ENCODE measurements at places on chromosomes 2 and 18.

DNA sequence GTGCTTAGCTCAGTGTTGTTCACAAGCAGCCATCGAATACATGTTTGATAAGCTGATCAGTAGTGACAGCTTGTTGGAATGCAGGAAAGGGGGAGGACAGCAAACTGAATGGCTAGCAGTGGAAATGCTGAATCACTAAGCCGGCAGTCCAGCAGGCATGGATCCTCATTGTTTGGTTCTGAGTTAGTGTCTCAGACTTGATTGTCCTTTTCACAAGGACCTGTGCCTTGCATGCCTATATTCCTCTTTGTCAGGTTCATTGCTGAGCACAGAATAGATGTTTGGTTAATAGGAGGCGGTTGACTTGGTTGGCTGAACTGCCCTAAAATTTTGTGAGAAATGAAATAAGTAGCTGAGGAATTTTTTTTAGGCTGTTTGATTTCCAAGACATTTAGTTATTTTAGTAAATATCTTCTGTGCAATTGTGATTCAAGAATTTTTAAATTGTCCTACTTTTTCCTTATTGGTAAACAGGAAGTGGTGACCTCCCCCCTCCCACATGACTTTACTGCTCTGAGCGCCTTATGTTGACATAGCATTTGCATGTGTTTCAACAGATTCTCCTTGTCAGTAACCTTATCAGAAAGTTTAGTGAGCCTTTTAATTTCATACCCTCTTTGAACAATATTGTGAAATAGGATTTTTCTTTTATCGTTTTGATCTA, 21.4 kb upstream of the STON1 start:
- DNase-seq: no peak

GRCh38 chr18:58054041-58054781, 10.2 kb downstream of the NEDD4L start:
- no peak for DNase-seq

GRCh38 chr2:18560797-18561085, 288 bp upstream of the RDH14 start:
- no peak for DNase-seq

GRCh38 chr18:78245451-78245850, 734.2 kb upstream of the SALL3 start:
- DNase-seq: no peak

- DNase-seq: no peak
These were observed 53.5 kb upstream of the ASAP2 start for GRCh38 chr2:9152975-9153642.

DNA sequence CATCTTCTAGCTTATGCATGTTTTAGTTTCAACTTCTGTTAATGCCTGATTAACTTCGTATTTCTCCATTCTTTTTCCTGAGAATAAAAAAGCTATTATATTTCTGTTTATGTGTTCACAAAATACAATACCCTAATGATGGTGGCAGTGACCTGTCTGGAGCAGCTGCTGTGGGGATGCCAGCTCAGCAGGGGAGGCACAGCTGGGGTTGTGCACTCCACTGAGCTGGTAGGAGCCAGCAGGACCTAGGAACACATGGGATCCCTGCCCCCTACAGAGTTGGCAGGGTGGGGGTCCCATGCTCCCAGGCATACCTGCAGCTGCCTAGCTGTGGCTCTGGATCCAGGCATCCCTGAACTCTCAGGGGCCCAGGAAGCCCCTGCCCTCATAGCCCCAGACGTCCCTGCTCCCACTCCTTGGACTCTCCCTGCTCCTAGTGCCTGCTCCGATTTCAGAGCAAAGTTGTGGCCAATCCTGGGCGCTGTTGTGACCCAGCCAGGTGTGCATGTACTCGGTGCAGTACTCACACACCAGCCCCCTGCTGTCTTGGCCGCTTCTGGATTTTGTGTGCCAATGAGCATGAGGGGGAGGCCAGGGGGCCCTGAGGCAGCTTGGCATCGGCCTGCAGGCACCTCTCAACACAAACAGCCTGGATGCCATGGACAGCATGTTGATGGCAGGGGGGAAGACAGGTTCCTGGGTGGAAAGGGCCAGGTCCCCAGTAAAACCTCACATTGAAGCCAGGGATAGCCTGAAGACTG, 546.0 kb downstream of the ZNF804A start:
- no peak for DNase-seq

GRCh38 chr18:48022531-48023329, 92.3 kb upstream of the SMAD2 start:
- no peak for DNase-seq

DNA sequence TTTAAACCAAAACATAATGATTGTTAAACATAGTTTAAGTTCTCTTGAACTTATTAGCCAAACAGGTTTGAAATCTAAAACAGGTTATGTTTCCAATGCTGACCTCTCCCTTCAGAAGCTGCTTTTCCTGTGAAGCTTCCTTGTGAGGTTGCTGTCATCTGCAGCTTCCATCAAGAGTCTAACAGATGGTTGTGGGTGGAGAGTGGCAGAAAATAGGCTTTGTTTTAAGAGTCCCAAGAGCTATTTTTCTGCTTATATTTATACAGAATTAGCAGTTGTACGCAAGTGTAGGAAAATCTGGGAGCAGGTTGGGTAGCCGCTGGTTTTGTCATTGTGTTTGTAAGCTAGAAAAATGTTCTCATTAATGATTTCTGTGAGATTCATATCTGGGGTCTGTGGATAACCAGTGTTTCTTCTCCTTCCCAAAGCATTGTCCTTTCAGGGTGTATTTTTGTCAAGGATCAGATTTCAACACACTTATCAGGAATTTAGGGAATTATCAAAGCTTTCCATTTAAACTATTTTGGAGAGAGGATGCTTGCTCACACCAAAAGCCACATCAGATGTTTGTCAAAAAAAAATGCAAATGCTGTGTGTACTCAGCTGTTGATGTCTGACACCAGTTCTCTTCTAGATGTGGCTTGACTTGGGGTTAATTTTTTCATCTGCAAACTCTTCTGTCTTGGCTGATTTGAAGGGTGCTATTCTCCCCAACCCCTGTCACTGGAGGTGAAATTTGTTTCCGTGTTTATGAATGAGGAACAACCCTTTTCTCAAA, 78.1 kb upstream of the KIF5C start:
- no peak for DNase-seq
